G401 (cell line): ENCODE measurements at places on chromosomes 12 and 14. TPM values are rescaled to one million over a fixed set of nuclear protein-coding genes. Genes with fewer than 3 reads are reported as not detected.

CLEC7A gene
- not detected in 2 replicates for total RNA-seq

LIN52 gene
- total RNA-seq: 12.9 and 22.4 TPM in 2 replicates

SLC7A8 gene
- total RNA-seq: 14.5 and 15.9 TPM in 2 replicates

GRCh38 chr14:66143387-66144112 lies 342.6 kb upstream of the CCDC196 start:
- DNase-seq: no peak

GRCh38 chr14:59870277-59871165 lies at the start of gene RTN1:
TSS of gene RTN1 (minus strand) at chr14:59870776. CDS start at chr14:59870630, 146 bp downstream.
- peak; percentile 89 for DNase-seq

DNA sequence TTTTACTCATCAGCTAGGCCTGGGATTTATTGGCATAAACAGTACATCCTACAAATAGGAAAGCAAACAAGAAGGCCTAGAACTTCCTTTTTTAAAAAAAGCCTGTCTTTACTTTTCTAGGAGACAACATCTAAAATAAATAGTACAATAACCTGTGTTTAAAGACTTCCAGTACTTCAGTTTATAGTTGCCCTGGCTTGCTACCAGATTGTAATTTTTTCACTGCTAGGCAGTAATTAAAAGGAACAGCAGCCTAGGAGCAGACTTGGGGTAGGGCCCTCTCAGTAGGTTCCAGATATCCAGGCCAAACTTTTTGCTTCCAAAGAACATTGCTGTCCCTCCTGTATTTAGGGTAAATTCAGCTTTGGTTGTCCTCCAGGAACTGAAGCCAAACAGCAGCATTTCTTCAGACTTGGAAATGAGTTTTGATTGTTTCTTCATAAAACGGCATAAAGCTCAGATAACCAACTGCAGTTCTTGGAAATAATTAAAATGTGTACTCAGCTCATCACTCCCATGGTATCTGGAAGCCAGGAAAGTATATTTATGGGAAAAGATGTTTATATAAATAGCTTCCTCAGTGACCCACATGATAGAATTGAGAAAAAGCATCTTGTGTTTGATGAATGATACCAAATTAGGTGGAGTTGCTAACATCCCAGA lies 61.7 kb downstream of the PPP1R36 start:
- DNase-seq: peak; percentile 4
